ENCODE measurements at places on chromosomes 12 and 14.

GRCh38 chr12:124397399-124397679, 102.4 kb downstream of the RFLNA start:
- no peak for DNase-seq

GRCh38 chr14:102049258-102050025, 37.4 kb downstream of the HSP90AA1 start:
- no peak for DNase-seq

DNA sequence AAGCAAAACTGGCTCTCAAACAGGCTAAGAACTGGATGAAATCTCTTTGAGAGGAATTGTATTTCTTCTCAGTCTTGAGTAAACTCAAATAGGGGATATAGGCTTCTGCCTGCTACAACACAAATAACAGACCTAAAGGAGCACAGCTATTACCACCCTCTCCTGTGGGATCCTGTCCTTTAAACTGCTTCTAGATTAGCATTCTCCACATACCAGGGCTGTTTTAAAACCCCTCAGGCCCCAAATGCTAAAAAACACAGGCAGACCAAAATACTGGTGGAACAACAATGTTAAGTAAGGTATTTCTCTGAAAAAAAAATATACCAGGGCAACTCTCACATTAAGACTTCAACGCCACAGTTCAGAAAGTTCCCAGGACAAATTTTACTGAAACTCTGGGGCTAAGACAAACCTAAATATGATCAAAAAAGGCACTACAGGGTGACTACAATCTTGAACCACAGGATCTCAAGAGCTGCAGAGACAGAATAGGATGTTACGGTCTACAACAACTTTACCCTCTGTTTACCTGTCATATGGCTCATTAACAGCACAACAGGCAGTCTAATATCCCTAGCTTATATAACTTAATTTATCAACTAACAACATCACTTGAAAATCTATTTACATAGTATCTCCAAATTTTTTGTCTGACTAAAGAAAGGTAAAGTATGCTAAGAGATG, 7.2 kb downstream of the CPNE8 start:
- no peak for DNase-seq

GRCh38 chr12:2243275-2243674, 190.5 kb downstream of the CACNA1C start:
- DNase-seq, result no peak

- no peak for DNase-seq
These were observed 8.1 kb downstream of the PTPN6 start for GRCh38 chr12:6959058-6959804.

DNA sequence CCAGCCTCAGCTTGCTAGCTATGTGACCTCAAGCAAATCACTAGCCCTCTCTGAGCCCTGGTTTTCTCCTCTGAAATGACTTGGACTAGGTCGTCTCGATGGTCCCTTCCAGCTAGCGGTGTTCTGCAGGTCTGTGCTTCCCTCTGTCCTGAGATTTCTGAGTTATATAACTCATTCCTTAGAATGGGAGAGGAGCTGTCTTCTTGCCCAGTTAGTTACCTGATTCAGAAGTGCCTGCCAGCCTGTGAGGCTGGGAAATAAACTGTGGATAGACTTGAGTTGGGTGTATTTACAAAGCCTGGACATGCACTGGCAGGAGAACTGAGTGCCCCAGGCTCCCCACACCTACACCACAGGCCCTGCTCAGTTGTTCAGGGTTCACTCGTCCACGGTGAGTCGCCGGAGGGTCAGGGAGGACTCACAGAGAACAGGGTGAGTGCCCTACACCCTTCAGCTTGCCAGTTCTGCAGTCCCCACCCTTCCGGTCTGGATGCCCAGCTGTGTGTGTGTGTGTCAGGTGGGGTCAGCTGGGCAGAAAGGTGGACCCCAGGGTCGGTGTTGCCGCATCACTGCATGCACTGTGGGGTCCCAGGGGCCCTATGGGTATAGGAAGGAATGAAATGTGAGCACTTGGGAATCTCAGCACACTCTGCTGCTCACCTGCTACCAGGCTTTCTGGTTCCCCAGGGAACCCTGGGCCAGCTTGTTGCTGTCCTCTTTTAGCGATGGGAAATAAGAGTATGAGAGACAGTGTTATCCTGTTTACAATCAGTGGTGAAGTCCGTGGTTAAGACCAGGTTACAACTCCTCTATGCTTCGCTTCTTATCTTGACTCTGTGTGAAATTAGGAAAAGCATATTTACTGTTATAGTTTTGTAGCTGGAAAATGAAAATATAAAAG, 348.2 kb downstream of the DPF3 start:
- DNase-seq, result no peak

GRCh38 chr14:20772650-20773049, 4.4 kb downstream of the EDDM3B start:
- DNase-seq, result no peak

DNA sequence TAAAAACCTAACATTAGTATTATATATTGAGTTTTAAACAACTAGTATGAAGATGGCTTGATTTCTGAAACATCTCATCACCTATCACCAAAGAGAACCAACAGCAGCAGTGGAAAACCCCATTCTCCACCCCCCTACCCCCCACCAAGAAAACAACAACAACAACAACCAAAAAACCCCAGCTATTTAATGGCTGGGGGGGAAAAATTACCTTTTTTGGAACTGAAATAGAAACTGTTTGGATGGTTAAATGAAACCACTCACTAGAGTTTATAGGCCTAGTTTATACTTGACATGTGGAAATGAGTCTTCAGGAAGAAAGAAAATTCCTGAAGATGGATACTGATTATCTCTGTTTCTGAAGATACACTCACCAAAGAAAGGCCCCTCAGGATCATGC, 30.3 kb downstream of the PPP2R5E start:
- no peak for DNase-seq

- no peak for DNase-seq
These were observed 398.8 kb downstream of the FOXG1 start for GRCh38 chr14:29165431-29165830.

- no peak for DNase-seq
These were observed 284.3 kb upstream of the MDGA2 start for GRCh38 chr14:47959740-47960139.

GRCh38 chr14:96602186-96602585, 100.0 kb downstream of the PAPOLA start:
- DNase-seq, result no peak

- DNase-seq, result no peak
These were observed 51.1 kb downstream of the SLC38A1 start for GRCh38 chr12:46217541-46218321.

DNA sequence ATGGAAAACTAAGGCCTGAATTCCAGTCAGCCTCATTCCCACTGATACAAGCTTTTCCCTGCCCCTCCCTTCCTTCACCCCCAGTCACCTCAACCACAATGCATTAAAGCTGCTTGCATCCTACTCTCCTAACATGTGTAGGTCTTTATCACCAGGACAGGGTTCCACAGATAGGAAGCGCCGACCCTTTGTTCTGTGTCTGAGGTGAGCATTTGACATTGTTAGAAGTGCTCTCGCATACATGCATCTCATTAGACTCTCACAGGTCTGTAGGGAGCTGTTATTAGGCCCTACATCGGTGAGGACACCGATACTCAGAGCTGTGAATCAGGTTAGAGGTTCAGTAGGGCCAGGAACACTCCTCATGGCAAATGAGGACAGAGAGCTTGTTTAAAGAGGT, 13.2 kb upstream of the EDDM3A start:
- no peak for DNase-seq

DNA sequence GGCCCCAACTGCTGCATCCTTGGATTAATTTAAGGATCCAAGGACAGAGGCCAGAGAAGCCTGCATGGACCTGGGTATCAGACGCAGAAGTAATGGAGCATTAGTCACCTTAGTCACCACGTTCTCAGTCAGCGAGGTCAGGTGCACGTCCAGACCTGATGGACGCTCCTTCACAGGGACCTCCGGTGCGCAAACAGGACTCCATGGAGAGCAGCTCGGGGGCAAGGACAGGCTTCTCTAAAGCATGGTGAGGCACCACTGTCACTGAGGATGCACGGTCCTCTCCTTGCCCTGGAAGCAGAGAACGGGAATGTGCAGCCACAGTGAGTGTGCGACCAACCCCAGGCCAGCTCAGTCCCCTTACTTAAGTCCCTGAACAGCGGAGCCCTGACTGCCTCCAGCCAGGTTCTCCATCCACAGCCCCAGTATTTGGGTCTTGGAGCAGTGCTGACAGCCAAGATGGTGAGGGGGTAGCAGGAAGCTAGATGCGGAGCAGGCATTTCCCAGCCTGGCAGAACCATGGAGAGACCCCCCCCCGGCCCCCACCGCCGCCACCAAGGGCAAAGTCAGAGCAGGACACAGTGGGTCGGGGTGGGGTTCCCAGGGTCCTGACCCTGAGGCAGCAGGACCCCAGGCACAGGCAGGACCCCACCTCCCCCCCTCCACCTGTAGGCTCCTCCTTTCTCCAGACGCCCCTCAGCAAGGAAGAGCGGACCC, 253.4 kb upstream of the SFSWAP start:
- no peak for DNase-seq

- DNase-seq, result no peak
These were observed 418.5 kb downstream of the TMEM121 start for GRCh38 chr14:105944632-105945610.

- DNase-seq, result peak; percentile 73
These were observed 14.4 kb upstream of the VRTN start for GRCh38 chr14:74333909-74334308.

DNA sequence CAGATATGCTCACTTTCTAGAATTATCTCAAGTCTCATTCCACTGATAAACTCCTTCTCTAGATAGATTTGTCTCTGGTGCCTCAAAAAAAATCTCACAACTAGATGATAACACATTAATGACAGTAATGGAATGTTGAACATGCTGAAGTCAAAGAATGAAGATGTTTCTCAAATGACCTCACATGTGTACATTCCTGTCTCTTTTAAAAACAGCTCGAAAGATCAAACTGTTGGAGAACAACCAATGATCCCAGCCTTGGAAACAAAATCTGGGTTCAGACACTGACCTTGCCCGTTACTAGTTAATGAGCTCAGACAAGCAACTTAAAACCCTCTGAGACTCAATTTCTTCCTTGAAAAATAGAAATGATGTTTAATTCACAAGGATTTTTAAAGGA, 44.7 kb upstream of the KCNJ8 start:
- peak; percentile 51 for DNase-seq

DNA sequence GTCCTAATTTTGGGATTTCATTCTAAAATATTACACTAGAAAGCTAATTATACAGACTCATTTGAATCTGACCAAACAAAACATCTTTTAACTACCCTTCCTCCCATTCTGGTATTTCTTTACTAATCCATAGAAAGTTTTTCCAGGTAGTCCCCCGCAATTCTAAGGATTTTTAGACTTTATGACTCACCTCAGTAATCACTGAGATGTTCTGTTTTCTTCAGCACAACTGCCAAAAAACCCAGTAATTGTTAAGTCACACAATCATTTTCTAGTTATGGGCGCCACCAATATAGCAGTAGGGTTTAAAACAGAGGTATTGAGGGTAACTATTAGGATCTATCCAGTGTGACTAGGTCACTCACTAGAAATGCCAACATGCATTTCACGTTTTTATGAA, 1.6 kb upstream of the ARID4A start:
- DNase-seq, result no peak

- DNase-seq, result peak; percentile 68
These were observed 930 bp upstream of the MIA2 start for GRCh38 chr14:39232554-39233415.

DNA sequence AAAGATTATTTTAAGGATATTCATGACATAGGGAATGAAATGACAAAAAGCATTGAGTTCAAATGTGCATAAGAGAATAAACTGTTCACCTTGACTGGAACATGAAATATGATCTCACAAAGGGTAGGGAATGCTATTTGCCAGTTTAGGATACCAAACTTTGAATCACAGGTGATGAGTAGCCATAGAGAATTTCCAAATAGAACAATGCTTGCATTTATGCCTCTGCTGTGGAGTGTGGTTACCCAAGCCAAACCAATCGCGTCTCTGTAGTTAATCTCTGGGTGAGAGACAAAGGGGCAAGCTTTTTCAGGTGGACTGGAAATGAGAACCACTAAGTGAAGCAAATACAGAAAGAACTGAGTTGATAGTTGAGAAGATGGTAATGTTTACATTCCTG, 371.1 kb upstream of the RPL10L start:
- no peak for DNase-seq

- no peak for DNase-seq
These were observed 354.9 kb downstream of the TMEM121 start for GRCh38 chr14:105881021-105881930.

GRCh38 chr14:61992139-61992538, 229.9 kb downstream of the SNAPC1 start:
- DNase-seq, result no peak

GRCh38 chr12:51388069-51388799, 3.0 kb downstream of the GALNT6 start:
- peak; percentile 88 for DNase-seq

DNA sequence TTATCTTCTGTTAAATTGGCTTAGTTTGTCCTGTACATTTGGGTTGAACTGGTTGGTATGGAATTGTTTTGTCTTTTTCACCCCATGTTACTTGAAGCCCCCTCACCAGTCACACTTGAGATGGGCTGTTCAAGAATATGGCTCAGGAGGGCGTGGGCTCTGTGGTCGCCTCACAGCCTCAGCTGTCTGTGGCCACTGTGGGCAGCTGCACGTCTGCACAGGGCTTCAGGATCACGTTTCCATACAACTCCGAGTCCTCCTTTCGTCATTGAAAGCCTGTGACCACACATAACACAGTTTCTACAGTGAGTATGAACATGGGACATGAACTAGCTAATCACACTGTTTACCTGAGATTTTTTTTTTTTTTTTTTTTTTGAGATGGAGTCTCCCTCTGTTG, 81.3 kb downstream of the MOK start:
- DNase-seq, result no peak

DNA sequence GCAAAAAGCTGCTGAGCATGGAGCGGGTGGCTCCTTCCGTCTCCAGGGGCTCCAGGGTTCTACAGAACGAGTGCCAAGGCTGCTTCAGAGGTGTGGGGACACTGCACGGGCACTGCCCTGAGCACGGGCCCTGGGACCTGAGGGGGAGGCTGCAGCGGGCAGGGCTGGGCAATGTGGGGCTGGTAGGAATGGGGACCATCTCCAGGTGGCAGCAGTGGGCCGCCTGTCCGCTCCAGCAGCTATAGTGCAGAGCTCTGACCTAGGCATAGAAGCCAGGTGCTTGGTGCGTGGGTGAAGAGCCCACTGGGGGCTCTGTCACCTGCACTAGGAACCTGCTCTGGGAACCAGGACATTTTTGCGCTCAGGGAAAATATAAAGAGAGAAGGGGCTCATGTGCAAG, 22.3 kb downstream of the HDAC7 start:
- DNase-seq, result no peak

DNA sequence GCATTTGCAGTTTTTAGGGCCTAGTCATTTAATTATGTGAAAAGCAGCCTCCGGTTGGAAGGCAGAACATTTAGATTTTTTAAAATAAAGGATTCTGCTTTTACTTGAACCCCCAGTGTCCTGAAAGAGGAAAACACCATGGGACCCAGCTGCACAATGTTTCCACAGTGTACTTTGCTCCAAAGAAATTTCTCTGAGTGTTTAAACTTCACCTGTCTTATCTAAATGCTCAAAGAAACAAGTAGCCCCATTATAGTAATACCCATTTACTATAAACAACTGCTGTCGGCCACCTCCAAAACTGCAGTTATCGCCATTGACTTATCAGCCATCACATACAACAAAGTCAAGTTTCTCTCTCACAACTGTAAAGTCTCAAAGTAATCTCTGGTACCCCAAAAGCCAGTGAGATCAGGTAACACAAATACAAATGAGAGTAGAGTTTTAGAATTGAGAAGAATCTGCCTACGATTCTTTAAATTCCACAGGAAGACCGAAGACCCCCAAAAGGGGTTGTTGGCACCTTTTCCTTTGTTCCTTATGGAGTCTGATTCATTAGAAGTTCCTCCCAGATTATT, 205.2 kb downstream of the NUBPL start:
- no peak for DNase-seq

All from fibroblast of gingiva (primary cell).